ENCODE measurements at places on chromosomes 13 and 19.
A peak's percentile ranks its signal among the peaks of the same experiment; 100 is the strongest.

DNA sequence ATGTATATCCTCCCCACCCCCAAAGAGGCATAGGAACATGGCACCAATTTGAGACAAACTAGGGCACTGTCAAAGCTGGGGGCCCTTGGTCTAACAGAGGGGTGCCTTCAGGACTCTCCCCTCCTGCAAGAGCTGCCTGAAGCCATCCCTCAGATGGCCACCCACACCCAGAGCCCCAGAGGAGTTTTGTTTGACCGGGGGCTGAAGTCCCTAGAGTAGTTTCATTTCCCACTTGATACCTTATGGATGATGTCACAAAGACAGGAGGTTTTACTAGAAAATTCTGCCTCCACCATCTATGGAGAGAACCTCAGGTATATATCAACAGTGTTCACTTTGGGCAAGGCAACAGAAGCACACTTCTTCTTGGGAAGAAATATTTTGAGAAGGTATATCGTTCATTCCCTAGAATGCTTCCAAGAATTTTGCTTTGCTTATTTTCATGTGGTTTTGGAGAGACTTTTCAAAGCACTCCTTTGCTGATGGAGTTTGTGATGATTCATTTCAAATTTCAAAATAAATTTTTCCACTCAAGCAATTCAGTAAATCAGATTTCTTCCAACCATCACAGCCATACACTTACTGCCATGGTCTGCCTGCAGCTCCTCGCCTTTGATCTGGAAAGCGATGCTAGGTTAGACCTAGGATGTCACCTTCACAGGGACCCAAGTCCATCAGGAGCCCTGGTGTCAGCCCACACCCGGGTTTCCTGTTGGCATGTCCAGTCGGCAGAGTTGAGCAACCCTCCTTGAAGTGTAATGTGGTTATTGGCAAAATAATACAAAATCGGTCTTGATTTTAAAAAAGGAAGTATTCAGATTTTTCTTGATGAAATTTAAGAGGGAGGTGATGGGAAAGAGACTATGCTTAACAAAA lies 207.0 kb downstream of the SHISA2 start:
- no peak for DNase-seq

DNA sequence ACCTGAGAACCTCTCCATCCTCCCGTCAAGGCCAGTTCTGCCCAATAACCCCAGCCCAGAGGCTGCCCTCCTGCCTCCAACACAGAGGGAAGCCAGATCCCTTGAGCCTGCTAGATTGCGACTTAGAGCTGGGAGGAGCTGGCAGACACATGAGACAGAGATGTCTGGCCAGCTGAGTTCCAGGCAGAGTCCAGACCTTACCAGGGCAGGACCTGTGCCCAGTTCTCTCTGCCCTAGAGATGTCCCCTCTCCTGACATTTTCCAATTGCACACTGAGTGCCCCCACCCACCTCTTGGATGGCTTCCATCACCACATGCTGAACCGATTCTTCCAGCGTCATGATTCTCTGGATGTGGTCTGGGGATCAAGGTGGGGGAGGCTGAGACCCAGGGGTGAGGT lies 3.0 kb downstream of the HOOK2 start:
- no peak for DNase-seq

GRCh38 chr19:51097166-51097738 lies 11.0 kb downstream of the CTU1 start:
- peak; percentile 73 for DNase-seq

- DNase-seq: no peak
Measured at GRCh38 chr13:48843630-48844380, 131.9 kb upstream of the FNDC3A start.

GRCh38 chr19:8611391-8611876 lies 919 bp upstream of the ADAMTS10 start:
- no peak for DNase-seq

- peak; percentile 23 for DNase-seq
Measured at GRCh38 chr13:103883164-103883563, 816.9 kb upstream of the SLC10A2 start.

DNA sequence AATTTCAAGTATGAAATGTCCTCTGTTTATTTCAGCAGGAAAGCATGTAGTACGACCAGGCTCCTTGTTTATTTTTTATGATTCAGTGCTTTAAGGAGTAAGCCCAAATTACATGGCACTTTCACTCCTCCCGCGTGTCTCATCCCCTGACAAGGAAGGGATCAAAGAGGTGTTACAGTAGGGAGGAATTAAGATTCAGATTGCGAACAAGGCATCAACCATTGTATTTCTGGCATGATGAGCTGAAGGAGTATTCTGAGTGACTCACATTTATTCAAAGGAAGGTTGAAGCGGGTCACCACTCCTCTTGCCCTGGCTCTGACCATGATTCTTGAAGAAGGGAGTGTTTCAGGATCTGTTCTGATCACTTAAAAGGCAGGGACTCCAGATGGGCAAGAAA lies 46.1 kb upstream of the CNMD start:
- DNase-seq: no peak

DNA sequence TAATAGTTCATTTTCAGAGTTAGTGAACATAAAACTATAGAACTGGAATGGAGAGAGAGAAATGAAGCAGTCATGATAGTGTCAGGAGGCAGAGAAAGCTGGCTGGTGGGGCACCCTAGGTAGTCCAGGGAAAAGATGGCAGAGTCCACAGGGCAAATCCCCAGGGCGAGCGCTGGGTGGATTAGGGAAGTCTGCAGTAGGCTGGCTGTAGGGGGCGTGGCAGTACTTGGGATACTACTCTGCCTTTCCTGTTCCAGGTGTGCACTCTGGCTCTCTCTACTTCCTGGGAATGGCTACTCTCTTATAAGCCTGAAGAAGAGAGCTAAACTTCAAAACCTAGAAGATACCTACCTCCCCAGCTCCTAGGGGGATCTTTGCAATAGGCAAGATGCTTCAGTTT lies 232.9 kb upstream of the SLC10A2 start:
- no peak for DNase-seq

DNA sequence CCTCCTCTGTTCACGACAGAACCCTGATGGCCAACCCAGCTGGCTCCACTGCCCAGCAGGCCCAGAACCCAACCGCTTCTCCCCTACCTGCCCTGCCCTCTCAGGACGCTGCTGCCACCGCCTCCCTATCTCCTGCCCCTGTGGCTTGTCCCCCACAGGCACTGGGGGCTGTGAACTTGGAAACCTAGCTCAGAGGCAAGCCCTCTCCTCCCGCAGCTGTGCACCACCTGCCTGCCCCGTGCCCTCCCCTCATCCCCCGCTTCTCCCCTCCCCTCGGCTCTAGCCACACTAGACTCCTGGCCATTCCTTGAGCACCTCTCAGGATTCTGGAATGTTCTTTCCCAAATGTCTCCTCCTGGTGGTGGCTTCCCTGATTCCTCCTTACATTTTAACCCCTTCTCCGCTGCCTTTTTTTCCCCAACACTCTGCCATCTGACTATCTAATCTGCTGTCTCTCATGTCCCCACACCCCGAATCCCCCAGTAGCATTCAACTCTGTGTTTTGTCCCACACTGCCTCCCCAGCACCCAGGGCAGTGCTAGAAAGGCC lies 6.7 kb downstream of the NANOS3 start:
- DNase-seq: no peak
